MV-4-11 (cell line): ENCODE measurements at places on chromosomes 11 and 22.

- no peak for DNase-seq
Observed at GRCh38 chr22:32880893-32881596, 79.5 kb downstream of the TIMP3 start.

- peak; percentile 10 for DNase-seq
Observed at GRCh38 chr22:20205464-20205963, 54.7 kb upstream of the CCDC188 start.

DNA sequence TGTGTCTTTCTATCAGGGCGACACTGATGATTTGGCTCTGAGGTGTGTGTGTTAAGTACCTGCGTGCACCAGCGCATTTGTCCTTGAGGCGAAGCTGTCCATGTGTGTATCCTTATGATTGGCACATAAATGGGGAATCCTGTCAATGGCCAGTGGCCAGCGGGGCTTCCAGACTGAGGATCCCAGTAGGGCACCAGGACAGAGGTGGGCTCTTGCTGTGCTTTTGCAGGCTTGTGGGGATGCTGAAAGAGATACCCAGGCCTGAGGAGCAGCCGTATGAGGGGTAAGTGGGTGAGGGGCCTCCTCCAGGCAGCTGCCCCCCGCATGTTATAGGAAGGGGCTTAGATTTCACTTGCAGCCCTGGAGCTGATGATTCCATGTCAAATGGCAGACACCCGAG is 156.8 kb downstream of the ST3GAL4 start:
- no peak for DNase-seq

DNA sequence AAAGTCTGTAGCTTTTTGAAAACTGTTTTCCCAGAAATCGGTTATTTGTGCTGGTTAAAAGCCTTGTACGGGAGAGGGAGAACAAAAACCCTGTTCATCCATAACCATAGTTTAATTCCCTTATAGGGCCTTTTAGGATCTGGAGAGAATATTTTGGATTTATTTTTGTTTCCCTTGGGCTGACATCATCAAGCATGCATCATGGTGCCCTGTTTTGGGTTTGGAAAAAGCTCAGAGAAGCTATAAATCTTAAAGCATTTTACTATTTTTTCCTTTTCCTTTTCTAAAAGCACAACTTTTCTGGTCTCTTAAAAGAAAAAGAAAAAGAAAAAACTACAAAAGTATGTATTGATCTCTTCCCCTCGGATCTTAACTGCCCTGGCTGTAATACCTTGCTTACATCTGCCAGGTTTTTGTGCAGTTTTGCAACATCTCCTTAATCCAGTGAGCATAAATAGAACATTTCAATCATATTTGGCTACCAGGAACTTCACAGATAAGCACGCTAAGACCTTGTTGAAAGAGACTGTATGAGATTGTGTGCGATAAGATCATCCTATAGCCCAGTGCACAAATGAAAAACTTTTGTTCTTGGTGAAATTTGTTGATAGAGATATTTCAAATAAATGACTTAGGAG is 88.0 kb downstream of the ZBTB16 start:
- no peak for DNase-seq

- no peak for DNase-seq
Observed at GRCh38 chr22:43276321-43276720, 66.9 kb downstream of the SCUBE1 start.

GRCh38 chr11:118924591-118925585 is 838 bp downstream of the BCL9L start:
- DNase-seq = no peak

DNA sequence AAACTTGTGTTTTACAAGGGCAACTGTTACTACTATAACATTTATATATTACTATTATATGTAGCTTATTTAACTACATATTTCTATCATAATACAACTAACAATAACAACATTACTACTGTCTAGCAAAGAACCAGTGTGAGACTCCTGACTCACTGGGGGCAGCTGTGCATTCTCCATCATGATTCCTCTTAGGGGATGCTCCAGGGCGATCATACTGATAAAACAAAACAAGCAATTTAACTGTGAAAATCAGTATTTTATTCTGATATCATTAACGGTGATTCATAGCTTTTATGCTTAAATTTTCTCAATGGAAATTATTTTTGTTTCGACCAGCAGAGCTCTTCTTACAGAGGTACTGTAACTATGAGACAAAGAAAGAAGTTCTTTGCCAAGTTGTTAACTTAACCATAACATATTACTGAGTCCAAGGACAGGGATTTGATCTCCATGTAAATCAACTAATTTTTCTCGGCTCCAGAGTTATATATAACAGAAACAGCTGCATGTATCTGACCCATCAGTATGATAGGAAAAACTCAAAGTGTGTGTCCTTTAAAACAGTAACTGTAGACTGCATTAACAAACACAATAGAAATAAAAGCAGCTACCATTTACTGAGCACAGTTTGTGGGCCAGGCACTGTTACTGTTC is 24.8 kb upstream of the FNBP4 start:
- no peak for DNase-seq
